ENCODE measurements at places on chromosomes 3 and 15.

DNA sequence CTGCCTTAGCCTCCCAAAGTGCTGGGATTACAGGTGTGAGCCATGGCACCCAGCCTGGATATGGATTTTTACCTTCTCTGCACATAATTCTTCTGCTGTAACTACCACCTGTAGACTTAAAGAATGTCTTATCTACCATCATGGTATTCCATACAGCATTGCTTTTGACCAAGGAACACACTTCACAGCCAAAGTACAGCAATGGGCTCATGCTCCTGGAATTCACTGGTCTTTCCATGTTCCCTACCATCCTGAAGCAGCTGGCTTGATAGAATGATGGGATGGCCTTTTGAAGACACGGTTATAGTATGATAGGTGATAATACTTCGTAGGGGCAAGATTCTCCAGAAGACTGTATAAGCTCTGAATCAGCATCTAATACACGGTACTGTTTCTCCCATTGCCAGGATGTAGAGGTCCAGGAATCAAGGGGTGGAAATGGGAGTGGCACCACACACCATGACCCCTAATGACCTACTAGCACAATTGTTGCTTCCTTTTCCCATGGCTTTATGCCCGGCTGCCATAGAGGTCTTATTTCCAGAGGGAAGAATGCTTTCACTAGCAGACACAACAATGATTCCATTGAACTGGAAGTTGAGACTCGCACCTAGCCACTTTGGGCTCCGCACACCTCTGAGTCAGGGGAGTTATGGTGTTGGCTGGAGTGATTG lies 60.9 kb upstream of the CDV3 start:
- DNase-seq = no peak

DNA sequence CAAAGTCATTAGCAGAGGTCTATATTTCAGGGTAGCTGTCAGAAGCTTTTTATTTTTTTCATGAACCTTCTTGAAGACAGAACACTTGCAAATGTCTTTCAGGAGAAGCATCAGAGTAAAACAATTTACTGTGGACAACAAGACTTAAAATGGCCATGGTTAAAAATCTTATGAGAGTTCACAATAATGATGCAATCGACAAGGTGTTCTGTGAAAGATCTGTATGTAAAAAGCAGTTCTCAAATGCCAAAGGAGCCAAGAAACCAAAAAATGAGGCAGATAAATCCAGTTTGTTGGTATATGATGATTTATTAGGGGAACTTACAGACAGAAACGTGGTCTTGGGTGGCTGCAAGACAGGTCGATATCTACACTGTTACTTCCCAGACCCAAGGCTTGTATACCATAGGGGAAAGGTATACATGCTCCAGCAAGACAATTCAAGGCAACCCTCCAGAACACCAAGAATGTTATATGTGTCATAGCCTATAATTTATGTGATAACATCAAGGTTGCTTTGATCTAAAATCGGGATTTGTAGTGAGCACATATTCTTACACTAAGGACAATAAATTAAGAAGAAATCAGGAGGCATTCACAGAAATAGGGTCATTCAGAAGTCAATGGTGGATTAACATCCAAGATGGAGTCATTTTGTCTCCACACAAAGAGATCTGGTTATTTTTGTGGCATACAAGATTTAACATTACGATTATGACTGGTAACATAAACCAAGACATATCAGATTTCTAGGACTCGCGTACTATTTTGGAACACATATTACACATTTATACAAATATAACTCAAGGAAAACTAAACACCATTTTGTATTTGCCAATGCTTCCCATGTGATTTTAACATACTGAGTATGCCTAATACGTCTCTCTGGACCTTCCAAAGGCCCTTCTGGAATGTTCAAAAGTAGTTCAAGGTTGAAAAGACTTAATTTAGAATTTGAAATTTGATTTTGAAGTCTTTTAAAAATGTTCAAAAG lies 316.4 kb downstream of the THSD4 start:
- DNase-seq = peak; percentile 35

- DNase-seq = peak; percentile 44
Observed at GRCh38 chr3:192858849-192859585, 58.6 kb downstream of the MB21D2 start.

GRCh38 chr15:100338247-100338646 lies 3.5 kb downstream of the ADAMTS17 start:
- no peak for DNase-seq

DNA sequence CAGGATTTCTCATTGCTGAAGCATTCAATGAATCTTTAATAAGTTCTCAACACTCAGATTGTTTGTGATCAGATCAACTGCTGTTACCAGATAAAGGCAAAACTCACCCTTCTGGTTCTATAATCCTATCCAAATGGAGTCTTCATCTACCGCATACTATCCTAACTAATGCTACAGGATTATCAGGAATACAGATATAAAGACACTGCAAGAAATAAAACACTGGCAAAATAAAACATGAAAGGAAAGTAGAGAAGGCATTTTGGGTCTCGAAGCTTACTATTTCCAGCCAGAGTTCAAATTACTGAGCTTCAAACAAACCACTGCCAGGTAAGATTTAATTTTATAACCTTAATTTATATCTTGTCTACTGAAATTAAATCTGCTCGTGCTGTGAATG lies 524 bp downstream of the CHRM5 start:
- no peak for DNase-seq
